ENCODE measurements at places on chromosomes 16 and 17.

DNA sequence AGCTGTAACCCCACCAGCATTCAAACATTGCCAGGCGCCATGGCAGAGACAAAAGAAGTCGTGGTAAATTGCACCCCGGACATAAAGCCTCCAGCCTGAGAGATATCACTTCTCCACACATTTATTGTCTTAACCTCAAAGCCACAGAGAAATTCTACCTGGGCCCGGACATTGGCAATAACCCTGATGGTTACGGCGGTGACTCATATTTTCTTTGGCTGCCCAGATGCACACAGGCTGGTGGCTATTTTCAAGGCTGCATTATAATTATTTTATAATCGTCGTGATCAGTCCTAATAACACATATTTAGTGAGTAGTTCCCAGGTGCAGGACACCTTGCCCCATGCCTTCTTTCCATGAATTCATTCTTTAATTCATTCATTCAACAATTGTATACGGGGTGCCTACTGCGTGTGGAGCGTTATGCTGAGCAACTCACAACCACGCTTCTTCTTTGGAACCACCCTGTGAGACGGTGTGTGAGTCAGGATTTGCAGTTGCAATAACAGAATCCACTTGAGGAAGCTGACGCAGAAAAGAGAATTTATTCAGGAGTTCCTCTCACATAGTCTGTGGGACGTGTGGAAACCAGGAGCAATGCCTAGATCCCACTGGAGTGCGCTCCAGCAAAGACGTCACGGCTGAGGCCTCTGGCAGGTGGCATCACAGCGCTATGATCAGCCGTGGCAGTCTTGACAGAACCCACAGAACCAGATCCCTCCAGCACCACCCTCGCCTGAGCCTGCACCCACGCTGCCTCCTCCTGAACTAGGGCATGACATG is 245.7 kb downstream of the FOXL1 start:
- DNase-seq = no peak

DNA sequence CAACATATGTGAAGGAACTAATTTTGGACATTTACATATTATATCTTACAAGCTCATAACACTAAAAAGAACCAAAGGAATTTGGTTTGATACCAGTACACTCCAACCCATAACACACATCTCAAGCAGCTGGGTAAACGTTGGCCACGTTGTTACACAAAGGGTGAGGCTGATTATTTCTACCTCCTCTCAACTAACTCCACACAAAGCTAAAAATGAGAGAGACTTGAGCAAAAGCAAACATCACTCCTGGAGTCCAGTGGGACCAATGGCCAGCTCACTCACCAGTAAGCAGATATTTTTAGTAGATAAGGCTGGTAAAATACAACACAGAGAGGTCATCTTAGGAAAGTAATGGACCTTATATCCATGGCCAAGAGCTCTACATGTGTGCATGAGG is 207.6 kb downstream of the MRTFB start:
- no peak for DNase-seq

GRCh38 chr16:8674413-8675022 is at the start of gene ABAT:
Gene ABAT (plus strand): TSS chr16:8674617. CDS start chr16:8735740, 61,123 bp downstream.
- peak; percentile 86 for DNase-seq

- peak; percentile 54 for DNase-seq
These were observed 7.5 kb upstream of the NOS2 start for GRCh38 chr17:27807567-27808470.

DNA sequence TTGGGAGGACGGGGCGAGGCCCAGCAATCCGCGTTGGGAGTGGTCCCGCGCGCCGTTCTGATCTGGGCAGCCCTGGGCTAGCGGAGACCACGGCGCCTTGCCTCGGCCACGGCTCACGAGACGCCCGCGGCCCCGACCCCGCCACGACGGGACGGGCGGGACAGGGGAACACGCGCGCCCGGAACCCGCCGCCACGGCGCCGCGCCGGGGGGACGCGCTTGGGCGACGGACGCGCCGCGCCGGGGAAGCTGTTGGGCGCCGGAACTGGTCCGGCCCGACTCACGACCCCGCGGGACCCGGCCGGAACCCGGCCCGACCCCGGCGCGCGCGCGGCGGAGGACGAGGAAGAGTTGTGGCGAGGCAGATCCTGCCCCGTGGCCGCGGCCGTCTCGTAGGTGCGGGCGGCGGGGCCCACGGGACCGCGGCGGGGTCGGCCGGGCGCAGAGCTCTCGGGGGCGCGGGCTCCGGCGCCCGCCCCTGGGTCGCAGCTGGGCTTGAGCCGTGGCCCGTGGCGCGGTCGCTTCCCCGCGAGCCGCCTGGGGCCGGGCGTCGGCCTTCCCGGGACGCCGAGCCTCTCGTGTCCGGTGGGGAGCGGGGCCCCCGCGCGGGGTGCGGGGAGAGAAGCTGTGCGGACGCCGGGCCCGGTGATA is at the start of gene ACSF3:
TSS of gene ACSF3 (plus strand) at position 251 of the 650 bp plus-strand sequence. CDS start 6,830 bp downstream, outside the sequence.
- peak; percentile 65 for DNase-seq

DNA sequence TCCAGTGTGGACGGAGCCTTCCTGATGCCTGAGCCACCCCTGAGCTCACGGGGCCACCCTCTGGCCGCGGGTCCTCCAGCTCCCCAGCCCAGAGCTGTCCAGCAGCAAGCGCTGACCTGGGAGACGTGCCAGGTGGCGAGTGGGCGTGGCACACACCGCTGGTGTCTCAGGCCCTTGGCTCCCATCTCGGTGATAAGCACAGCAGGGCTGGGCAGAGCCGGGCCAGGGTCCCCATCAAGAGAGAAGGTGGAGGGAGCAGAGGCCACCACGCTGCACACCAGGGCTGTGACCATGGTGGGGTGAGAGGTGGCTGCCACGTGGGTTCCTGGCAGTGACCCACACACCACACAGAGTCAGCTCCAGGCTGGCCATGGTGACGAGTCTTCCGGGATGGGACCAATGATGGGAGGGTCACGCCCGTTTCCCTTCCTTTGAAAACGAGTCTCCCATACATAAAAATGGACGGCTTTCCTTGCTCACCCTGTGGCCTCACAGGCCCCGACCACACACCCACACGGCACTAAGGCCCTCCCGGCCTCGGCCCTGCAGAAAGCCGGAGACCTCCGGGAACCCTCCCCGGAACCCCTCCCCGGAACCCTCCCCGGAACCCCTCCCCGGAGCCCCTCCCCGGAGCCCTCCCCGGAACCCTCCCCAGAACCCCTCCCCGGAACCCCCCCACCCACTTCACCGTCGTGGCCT is 16.8 kb downstream of the UTS2R start:
- no peak for DNase-seq

GRCh38 chr16:83928341-83929055 is 24.5 kb upstream of the OSGIN1 start:
- no peak for DNase-seq

- DNase-seq = no peak
These were observed 2.4 kb upstream of the TMEM204 start for GRCh38 chr16:1530883-1531637.

DNA sequence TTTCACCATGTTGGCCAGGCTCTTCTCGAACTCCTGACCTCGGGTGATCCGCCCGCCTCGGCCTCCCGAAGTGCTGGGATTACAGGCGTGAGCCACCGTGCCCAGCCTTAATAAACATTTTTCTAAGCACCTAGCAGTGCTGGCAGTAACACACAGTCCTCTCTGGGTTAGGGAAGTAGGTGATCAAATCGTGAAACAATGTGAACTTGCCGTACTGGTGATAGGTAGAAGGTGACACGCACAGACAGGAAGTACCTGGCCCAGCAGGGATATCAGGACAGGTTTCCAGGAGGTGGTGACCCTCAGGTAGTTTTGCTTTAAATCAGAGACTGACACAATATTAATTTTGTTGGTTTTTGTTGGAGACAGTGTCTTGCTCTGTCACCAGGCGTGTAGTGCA is 4.5 kb downstream of the PLD2 start:
- no peak for DNase-seq

DNA sequence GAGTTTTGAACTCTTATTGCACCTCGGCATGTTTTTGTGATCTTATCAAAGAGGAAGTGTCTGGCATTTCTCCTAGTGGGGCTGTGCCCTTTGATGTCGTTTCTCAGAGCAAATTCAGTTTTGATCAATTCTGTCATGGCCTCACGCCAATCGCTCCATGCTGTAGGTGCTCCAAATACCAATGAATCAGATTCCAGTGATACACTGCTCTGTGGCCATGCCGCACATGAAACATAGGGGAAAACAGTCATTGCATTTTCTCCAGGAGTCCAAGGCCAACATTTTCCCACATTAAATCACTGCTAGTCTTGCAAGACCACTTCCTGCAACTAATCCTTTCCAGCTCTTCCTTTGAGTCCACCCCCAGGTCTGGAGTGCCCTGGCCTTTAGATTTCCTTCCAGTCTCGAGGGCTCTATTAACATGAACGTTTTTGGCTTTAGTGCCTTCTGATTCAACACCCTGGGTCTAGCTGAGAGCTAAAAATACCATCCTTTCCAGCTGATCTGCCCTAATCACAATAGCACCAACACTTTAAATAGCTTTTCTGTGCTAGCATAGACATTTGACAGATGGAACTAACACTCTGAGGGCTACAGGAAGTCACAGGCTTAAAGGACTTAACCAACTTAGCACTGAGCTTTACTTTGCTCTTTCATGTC is 18.2 kb upstream of the RASL10B start:
- DNase-seq = no peak

DNA sequence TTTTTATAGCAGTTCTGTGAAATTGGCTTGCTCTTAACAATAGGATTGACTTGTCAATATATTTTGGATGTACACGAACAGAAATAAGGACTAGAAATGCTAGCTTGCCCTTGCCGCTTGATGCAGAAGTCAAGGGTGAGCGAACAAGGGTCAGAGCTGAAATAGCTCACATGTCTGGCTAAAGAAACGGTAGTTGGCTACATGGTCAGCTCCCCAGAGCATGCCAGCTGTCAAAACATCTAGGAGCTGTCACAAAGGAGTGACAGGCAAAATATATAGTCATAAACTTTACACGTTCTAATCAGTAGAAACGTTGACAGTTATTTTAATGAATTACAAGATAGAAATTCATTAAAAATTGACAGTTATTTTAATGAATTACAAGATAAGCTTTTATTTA is 2.9 kb upstream of the MEIOB start:
- no peak for DNase-seq

- no peak for DNase-seq
These were observed 46.1 kb downstream of the WSB1 start for GRCh38 chr17:27339836-27340550.

GRCh38 chr17:31584438-31585279 is 193.2 kb downstream of the RAB11FIP4 start:
- no peak for DNase-seq

DNA sequence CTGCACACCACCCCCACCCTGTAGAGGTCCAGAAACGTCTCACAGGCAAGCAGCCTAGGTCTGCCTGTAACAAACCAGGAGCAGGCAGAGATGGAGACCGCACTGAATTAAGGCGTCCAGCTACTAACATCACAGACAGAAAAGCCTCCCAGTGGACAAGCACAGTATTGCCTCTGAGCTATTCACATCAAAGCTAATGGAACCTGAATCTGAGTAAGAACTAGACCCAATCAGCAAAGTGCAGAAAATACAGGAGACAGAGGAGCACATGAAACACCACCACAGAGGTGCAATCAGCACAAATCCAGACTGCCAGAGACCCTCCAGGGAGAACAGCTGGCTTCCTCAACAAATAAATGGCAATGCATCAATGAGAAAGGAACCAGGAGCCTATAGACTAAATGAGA is 22.2 kb upstream of the PEMT start:
- DNase-seq = peak; percentile 47

DNA sequence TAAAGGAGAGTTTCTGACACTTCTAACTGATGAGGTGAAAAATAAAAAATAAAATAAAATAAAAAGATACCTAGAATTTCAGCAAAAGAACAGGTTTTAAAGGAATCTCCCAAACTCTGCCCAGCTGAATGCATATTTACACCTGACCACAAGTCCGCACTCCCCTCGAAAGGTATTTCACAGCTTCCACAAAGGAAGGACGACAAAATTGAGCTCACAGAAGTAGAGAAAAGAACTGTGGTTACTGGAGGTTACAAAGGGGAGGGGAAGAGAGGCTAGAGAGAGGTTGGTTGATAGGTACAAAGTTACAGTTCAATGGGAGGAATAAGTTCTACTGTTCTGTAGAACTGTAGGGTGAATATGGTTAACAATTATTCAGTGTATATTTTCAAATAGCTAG is 5.0 kb downstream of the LITAF start:
- no peak for DNase-seq

- DNase-seq = no peak
These were observed 2.8 kb downstream of the CCL22 start for GRCh38 chr16:57361404-57361803.

DNA sequence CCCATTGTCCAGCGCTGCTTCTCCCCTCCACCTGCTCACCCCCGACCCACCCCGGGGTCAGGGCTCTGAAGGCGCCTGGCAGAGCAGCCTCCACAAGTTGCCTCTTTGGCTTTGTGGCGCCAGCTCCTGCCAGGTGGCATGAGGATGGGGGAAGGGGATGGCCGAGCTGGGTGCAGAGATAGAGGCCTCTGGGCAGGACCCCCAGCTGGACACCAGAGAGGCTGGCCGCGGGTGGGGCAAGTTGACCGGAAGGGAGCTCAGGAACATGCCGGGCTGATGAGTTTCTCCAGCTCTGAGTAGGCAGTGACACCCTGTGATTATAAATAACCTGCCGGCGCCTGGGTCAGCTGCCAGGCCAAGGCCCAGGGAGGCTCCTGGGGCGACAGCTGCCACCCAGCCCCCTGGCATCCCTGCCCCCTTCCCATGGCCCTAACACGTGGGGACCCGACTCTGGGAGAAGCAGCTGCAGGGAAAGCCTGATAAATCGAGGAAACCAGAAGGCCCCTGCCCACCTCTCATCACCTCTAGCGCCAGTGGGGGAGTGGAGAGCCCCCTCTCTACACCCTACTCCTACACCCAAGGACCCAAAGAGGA is 729 bp downstream of the P2RX5 start:
- DNase-seq = no peak

- no peak for DNase-seq
These were observed 1.7 kb upstream of the LMF1 start for GRCh38 chr16:972316-973002.

GRCh38 chr17:2995377-2995776 is 68.0 kb downstream of the OR1D5 start:
- DNase-seq = no peak

DNA sequence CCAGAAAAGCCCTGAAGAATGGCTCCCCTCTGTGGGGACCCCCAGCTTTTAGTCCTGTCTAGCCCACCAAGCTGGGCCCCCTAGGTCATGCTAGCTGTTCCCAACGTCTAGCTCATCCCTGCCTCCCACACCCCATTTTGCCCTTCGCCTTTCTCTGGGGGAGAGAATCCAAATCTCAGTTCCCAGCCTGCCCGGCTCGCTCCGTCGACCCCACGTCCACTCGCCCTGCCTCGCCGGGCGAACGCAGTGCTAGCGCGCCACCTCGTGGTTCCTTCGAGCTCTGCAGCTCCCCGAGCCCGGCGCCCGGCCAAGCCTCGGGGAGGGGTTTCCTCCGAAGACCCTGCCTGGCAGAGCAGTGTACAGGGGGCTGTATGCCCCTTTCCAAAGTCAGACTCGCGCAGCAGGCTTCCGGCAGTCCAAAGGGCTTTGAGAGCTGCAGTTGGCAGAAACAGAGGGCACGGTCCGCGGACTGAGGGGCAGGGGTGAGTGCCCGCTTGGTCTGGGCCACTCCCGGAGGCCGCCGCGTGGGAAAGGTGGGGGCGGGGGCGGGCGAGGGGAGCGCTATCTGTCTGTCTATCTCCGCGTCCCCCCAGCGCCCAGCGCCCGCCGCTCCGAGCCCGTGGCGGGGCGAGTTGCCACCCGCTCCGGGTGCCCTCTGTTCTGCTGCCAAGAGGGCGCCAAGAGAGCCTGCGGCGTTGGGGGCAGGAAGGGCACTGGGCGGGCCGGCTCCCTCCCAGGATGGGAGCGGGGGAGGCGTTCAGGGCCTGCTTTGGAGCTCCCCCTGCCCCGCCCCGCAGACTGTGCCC is 1.7 kb upstream of the DLX3 start:
- peak; percentile 45 for DNase-seq

- DNase-seq = no peak
These were observed 48.3 kb upstream of the GPR139 start for GRCh38 chr16:20122011-20122410.

GRCh38 chr16:3092501-3092941 is 6.6 kb downstream of the ZSCAN10 start:
- DNase-seq = no peak

Data from stimulated activated naive B cell treated with anti-CD40 and anti-IgM and Interleukin-4, amounts not matched to agents 10 μg/mL and 1 μg/mL and 100 μg/mL, for 72 hours (primary cell).